Dermis microvascular lymphatic vessel endothelial cell (primary cell): ENCODE measurements at places on chromosomes 16 and 17. TPM values are rescaled to one million over a fixed set of nuclear protein-coding genes. Genes with fewer than 3 reads are reported as not detected.

DNA sequence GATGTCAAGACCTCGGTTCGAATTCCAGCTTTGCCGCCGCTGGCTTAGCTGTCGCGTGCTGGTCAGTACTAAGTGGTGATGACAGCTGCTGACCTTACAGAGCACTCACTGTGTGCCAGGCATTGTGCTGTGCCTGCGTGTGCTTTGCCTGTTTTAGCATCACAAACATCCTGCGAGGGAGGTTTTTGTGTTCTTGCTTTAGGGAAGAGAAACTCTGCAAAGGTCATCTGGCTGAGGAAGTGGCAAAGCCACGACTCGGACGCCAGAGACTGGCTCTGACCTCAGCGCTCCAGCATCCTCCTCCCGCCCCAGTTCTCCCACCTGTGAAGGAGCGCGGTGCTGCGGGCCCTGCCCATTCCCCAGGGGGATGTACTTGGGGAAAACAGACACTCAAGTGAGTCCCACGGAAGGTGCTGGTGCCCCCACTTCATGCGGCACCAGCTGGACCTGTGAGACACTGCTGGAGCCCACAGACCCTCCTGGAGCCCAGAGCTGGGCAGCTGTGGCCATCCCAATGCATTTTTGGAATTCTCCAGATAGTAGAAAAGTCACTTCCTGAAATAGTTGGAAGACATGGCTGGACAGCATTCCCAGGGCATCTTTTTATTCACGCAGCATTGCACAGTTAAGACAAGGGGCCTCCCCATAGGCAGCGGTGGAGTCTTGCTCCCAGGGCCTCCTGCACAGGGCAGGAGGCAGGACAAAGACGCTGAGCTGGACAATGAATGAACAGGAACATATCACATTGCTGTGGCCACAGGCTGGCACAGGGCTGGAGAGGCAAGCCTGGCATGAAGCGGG, 20.0 kb upstream of the HERPUD1 start:
- no peak for DNase-seq

GRCh38 chr17:38465391-38466345, 37.4 kb downstream of the ARHGAP23 start:
- no peak for DNase-seq

Gene TEX19
- not detected in 2 replicates for total RNA-seq

Gene ABCC11
- not detected in 2 replicates for total RNA-seq

DNA sequence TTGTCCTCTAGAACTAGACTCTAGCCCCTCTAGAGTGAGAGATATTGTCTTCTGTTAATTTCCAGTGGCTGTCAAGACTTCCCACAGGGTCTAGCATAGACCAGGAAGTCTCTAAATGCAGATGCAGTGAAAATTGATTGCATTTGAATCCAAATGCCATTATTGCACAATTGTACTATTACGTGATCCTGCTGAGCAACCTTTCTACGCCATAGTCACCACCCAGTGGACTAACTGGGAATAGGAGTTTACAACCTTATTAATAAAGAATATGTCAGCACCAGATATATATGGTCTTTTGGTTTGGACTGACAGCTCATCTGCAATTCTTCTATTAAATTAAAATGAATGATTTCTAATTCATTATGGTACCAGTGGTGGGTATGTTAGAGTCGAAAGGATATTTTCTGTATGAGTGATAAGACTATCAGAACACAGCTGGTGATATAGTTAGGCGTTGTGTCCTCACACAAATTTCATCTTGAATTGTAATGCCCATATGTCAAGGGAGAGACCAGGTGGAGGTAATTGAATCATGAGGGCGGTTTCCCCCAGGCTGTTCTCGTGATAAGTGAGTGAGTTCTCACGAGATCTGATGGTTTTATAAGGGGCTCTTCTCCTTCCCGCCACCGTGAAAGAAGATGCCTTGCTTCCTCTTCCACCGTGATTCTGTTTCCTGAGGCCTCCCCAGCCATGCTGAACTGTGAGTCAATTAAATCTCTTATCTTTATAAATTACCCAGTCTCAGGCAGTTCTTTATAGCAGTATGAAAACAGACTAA, 138.9 kb upstream of the CA10 start:
- DNase-seq = no peak

DNA sequence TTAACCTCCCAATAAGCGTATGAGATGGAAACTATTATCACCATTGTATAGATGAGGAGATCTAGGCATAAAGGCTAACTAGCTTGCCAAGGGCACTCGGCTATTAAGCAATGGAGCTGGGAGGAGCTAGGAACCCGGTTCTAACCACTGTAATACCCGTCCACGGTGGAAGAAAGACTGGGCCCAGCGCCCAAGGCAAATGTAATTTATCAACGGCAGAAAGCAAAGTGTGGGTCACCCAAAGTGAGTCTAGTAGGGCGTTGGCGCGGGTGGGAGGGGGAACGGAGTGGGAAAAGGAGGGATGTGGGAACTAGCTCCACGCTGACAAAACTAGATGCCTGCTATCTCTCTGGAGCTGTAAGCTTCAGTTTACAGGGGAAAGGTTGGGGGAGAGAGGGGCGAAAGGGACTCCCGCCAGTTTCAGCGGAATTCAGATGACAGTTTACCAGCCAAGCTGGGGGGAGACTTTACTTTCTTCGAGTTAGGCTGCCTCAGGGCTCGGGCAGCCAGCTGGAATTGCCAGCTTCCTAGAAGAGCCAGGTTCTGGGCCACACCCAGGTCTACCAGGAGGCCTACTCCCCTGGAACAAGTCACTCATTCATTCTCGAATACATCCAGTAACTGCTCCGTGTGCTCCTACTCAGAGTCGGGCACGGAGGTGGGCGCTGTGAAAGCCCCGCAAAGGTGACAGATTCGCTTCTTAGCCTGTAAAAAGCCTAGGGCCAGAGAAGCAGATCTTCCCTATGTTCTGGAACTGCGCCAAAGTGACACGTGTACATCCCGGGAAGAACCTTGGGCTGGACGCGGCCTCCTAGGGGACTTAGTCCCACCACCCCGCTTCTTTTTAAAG, 837 bp downstream of the LRRC59 start:
- peak; percentile 58 for DNase-seq

DNA sequence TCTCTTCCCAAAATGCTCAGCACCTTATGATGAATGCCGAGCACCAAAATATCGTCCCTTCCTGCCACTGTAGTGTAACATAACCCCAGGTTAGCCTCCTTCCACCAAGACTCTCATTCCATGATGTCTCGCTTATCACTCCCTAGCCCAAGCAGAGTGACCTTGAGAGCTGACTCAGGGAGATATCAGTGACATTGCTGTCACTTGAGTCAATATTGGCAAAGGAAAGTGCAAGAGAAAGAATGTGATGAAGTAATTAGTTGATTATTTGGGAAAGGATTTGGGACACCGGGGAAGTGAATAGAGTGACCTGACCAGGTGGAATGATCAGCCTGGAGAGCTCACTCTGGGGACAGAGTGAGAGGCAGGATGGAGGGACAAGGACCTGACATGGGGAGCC, 2.6 kb upstream of the ANKFN1 start:
- DNase-seq = no peak

GRCh38 chr16:74556375-74556922, 50.5 kb downstream of the GLG1 start:
- DNase-seq = no peak
